Lung (tissue), 17 donors: ENCODE measurements at places on chromosomes 4 and X. TPM values are rescaled to one million over a fixed set of nuclear protein-coding genes. Genes with fewer than 3 reads are reported as not detected.

Gene HELT
- total RNA-seq, result not detected

DNA sequence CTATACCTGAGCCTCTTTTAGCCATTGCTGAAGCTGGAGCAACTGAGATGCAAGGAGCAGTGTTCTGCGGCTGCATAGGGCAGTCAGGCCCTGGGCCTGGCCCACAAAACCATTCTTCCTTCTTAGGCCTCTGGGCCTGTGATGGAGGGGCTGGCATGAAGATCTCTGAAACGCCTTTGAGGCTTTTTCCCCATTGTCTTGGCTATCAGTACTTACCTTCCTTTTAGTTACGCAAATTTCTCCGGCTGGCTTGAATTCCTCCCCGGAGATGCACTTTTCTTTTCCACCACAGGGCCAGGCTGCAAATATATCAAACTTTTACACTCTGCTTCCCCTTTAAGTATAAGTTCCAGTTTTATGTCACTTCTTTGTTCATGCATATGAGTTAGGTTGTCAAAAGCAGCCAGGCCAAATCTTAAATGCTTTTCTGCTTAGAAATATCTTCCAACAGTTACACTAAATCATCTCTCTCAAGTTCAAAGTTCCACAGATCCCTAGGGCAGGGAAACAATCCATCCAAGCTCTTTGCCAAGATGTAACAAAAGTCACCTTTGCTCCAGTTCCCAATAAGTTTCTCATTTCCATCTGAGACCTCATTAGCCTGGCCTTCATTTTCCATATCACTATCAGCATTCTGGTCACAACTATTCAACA is 194.4 kb upstream of the PCDH7 start:
- peak; percentile 11 for DNase-seq

DNA sequence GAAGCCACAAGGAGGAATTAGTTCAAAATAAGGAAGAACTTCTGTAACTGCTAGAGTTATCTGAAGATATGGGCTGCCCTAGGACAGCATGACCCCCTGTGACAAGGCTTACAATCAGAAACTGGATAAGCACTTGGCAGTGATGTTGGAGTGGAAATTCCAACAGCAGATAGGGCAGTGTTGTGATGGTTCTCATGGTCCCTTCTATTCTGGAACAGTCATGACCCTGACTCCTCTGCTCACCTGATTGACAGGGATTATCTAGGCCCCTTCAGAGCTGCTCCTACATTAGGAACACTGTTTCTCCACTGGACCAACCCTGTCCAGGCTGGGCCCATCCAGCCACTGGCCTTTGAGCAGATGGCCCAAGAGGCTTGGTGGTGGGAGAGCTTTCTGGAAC is 17.9 kb downstream of the NALF2 start:
- no peak for DNase-seq

Gene POU4F2
- 0.06 TPM for total RNA-seq

DNA sequence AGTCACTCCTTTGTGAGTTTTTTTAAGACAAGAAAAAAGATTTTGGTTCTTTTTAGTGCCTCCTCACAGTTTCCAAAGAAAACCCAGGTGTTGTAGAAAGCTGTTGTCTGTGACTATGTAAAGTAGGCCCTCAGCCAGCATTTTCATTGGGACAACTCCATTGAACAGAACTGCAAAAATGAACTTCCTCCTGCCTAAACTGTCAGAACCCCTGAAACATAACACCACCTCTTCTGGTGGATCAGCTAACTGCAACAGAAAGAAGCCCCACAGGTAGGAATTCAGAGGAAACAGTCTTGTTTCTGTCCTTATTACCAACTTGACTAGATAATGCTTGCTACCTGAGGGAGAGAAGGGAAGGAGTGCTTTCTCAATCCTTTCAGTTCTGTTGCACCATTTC is 3.4 kb upstream of the ATP11C start:
- DNase-seq, result no peak

- no peak for DNase-seq
These were observed 1651.9 kb downstream of the C4orf33 start for GRCh38 chr4:130747842-130748241.

GRCh38 chr4:64144994-64145393 is 264.3 kb downstream of the TECRL start:
- DNase-seq, result no peak

- no peak for DNase-seq
These were observed 121.5 kb upstream of the ENPEP start for GRCh38 chr4:110354460-110354859.

Gene CENPVL2
- not detected for total RNA-seq

DNA sequence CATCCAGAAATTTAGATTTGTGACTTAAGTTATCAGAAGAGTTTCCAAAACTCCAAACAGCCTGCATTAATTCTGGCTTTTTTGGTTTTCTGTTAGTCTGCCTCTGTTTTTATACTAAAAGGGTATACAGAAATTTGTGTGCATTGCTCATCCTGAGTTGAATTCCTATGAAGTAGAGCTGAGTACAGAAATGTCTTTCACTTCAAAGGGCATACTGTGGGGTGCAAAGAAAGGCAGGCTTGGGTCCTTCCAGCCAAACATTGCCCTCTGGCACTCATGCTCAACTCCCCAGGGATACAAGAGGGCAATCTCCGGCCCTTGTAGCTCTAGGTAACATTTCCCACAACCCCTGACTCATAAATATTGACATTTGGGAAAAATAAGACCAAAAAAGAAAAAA is 27.6 kb upstream of the TMEM184C start:
- DNase-seq, result peak; percentile 22

Gene ZNF595
- 46.1 TPM for total RNA-seq

Gene SSX3
- not detected for total RNA-seq

DNA sequence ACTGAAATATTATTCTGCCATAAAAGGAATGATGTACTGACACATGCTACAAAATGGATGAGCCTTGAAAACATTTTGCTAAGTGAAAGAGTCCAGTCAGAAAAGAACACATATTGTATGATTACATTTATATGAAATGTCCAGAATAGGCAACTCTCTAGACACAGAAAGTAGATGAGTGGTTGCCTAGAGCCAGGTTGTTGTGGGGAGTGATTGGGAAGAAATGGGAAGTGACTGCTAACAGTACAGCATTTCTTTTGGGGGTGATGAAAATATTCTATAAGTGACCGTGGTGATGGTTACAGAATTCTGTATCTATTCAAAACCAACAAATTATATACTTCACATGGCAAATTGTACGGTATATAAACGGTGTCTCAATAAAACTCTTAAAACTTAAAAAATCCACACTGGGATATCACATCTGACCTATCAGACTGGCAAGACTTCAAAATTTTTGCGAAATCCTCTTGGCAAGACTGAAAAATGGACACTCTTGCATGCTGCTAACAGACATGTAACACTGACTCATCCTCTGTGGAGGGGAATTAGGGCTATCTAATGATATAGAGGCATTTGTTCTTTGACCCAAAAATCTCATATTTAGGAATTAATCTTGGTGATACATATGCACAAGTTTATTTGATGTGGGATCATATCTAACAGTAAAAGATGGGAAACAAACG is 71.8 kb downstream of the FAM13A start:
- DNase-seq, result no peak

- DNase-seq, result peak; percentile 85
These were observed 65.4 kb upstream of the KLHL13 start for GRCh38 chrX:118182025-118182424.

Gene FUNDC1
- total RNA-seq, result 15.8 TPM

GRCh38 chrX:98141466-98141865 is 1257.8 kb downstream of the RPA4 start:
- DNase-seq, result no peak

DNA sequence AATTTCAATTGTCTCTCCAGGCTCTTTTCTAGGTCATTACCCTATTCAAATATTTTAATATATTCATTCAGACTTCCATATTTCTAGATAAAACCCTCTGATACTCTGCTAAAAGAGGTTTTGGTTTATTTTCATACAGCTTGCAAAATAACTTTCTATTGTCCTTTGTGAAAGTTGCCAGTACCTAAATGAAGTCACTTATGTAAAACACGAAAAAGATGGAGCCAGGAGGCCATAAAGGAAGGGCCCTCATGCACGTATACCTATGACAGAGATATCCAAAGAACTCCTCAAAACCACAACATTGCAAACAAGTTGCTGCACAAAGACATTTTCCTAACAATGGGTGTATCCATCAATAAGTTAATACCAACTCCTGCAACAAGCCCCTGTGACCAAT is 25.7 kb upstream of the ELOVL6 start:
- no peak for DNase-seq

Gene TCEAL1
- total RNA-seq, result 28.9 TPM

Gene ADAM29
- not detected for total RNA-seq

- no peak for DNase-seq
These were observed 11.5 kb downstream of the MOSPD2 start for GRCh38 chrX:14884714-14885113.

DNA sequence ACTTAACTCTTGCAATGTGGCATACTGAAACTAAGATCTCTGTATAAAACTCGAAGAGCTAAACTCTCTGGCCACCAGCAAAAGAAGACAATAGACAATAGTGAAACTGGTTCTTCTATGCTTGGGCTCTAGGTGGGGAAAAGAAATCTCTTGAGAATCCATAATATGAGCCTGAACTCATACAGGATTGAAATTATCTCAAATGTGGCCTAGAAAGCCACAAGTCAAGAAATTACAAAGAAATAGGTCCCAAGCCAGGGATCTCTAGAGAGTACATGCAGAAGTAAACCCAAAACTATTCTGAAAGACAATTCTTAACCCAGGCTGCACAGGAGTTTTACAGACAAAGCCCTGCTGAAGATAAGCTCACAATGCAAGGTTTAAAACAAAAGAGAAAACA is 127.4 kb downstream of the ANAPC10 start:
- DNase-seq, result no peak

- DNase-seq, result peak; percentile 81
These were observed 494.6 kb upstream of the ATOH1 start for GRCh38 chr4:93334003-93334402.

Gene CXCL3
- total RNA-seq, result 37.0 TPM

DNA sequence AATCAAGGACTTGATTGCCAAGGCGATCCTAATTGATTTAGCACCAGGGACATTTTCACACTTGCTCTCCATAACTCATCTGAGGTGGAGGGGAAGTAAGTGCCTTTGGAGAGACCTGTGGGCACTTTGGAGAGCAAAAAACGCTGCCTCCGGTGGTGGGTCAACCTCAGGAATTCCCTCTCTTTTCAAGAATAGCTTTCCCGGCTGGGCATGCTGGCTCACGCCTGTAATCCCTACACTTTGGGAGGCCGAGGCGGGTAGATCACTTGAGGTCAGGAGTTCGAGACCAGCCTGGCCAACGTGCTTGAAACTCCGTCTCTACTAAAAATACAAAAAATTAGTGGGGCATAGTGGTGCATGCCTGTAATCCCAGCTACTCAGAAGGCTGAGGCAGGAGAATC is 49.2 kb downstream of the PRPS1 start:
- DNase-seq, result no peak

Gene GNPDA2
- total RNA-seq, result 28.9 TPM

DNA sequence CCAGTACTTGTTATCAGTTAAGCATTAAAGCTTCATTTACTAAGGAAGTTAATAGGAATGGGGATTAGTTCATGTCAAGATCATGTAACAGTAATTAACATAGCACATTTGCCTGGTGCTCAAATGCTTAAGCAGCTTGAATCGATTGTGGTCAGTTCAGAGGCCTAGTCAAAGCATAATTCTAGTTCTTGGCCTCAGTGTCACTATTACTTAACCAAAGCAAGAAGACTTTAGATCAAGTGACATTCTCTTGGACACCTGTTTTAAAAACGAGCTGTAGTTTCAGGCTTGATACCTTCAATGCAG is 115.2 kb upstream of the BMPR1B start:
- no peak for DNase-seq

- DNase-seq, result peak; percentile 22
These were observed 135.3 kb upstream of the MID1 start for GRCh38 chrX:10755439-10756334.

DNA sequence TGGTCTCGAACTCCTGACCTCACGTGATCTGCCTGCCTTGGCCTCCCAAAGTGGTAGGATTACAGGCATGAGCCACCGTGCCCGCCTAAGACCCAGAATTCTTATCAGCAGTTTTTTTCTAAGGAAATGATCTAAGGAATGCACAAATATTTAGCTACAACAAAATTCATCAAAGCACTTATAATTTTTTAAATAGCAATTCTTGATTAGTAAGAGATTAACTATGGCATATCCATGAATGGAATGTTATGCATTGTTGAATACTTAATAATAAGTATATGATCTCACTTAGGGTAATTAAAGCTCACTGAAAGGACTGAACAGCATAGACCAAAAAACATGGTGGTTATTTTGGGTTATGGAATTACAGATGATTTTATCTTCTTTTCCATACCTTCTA is 18.4 kb downstream of the CENPU start:
- no peak for DNase-seq

Gene PPARGC1A
- 17.9 TPM for total RNA-seq

Gene GYG2
- total RNA-seq, result 5.4 TPM

- DNase-seq, result no peak
These were observed 1.1 kb upstream of the PCDH19 start for GRCh38 chrX:100410901-100411801.

GRCh38 chrX:155313766-155314165 is 20.6 kb downstream of the CLIC2 start:
- no peak for DNase-seq

GRCh38 chrX:130869239-130869638 is 33.8 kb downstream of the ENOX2 start:
- DNase-seq, result no peak

GRCh38 chr4:16897991-16898827 is at the start of gene LDB2:
LDB2 (minus strand) TSS chr4:16898645.
- peak; percentile 92 for DNase-seq

- peak; percentile 61 for DNase-seq
These were observed 15.2 kb downstream of the GAB1 start for GRCh38 chr4:143351774-143352451.

DNA sequence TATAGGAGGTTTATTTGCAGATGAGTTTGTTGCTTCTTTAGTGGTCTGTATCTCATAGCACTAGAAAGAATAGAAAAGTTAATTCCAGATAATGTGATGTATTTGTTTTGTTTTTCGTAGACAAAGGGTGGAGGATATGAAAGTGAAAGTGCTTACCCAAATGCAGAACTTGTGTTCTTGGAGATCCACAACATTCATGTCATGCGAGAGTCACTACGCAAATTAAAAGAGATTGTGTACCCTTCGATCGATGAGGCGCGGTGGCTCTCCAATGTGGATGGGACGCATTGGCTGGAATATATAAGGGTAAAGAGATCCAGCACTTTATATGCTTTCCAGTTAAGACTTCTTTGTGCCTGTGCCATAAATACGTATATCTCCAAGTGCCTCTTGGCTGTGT is 43.3 kb downstream of the MTMR1 start:
- no peak for DNase-seq
